ENCODE measurements at places on chromosomes 7 and 10.

- no peak for DNase-seq
Measured at GRCh38 chr7:69219381-69219780, 378.9 kb upstream of the AUTS2 start.

DNA sequence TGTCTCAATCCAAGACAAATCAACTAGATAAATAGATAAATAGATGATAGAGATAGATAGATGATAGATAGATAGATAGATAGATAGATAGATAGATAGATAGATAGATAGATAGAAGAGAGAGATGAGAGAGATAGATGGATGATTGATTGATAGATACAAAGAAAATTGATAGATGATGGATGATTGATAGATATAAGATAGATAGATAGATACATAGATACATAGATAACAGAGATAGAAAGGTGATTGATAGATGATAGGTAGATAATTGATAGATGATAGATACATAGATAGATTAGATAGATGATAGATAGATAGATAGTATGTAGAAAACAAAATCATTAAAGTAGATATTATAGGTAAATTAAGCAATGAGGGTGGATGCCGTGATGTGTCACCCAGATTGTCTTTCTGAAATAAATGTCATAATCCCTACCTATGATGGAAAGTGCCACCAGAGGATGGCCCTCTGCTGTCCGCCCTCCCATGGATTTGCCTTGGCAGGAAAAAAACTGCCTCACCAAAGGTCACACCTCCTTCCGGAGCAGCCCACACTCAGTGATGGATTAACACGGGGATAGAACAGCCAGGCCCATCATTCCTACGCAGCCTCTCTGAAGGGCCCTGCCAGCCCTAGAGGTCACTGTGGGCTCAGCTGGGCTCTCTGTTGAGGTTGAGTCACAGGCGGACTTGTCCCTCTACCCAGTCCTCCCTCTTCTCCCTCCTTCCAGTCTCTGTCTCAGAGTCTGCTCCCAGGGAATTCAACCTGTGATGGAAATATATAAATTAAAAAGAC lies 50.8 kb downstream of the KCNH2 start:
- DNase-seq: no peak

GRCh38 chr7:5215313-5215712 lies 25.3 kb downstream of the WIPI2 start:
- no peak for DNase-seq

- no peak for DNase-seq
Measured at GRCh38 chr10:113708640-113709039, 28.9 kb downstream of the CASP7 start.

DNA sequence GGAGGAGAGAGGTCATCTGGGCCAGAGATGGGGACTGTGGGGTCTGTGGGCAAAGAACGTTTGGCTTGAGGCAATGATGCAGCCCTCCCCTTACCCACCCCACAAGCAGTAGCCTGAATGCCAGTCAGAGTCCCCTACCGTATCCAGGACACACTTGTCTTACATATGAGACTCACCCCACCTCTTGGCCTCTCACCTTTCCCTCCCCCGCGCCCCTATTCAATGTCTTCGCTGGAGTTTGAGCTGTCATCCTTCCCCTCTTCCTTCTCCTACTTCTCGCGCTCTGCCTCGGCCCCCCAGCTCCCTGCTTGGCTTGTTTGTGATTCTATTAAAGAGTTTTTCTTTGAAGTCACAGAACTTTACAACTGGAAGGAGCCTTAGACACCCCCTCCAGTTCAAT lies 8.9 kb downstream of the PRRT4 start:
- DNase-seq: no peak

DNA sequence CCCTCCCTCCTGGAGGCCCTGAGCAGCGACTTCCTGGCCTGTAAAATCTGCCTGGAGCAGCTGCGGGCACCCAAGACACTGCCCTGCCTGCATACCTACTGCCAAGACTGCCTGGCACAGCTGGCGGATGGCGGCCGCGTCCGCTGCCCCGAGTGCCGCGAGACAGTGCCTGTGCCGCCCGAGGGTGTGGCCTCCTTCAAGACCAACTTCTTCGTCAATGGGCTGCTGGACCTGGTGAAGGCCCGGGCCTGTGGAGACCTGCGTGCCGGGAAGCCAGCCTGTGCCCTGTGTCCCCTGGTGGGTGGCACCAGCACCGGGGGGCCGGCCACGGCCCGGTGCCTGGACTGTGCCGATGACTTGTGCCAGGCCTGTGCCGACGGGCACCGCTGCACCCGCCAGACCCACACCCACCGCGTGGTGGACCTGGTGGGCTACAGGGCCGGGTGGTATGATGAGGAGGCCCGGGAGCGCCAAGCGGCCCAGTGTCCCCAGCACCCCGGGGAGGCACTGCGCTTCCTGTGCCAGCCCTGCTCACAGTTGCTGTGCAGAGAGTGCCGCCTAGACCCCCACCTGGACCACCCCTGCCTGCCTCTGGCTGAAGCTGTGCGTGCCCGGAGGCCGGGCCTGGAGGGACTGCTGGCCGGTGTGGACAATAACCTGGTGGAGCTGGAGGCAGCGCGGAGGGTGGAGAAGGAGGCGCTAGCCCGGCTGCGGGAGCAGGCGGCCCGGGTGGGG lies 2.2 kb downstream of the TRIM56 start:
- no peak for DNase-seq

DNA sequence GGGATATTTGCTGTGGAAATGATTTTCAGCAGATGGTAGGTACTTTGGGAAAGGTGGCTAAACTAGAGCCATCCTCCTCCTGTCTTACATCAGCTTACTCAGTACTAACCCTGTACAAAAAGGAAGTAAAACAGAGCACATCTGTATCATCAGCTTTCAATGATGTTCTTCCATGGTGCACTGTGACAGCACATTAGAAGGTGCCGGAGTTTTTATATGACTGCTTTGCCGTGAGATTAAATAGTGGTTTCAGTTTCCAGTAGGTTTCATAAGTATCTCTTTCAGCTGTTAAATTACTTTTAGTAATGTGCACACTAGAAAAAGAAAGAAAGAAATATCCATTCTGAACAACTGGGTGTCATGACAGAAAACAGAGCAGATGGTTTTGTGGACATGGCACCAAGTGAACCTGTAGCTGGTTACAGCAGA lies 86.5 kb downstream of the ARID5B start:
- DNase-seq: no peak

- no peak for DNase-seq
Measured at GRCh38 chr10:120931999-120932398, 80.8 kb downstream of the WDR11 start.

GRCh38 chr7:191981-192649 lies at the start of gene FAM20C:
TSS of gene FAM20C (plus strand) at chr7:192571. CDS start at chr7:193200, 629 bp downstream.
- DNase-seq: no peak

DNA sequence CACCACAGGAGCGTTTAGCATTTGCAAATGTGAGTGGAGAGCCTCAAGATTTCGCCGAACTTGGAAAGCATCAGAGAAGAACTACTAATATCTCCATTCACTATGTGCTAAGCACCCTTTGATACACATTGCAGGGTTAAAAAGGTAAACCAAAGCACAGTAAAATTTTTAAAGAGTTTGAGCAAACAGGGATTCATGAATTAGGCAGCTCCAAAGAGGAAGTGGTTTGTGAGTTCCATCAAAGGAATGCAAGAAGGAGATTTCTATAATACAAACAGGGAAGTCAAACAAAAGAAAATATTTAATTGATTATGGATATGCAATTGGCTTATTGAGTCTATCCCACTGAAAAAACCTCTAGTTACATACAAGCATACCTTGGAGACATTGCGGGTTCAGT lies 81.1 kb upstream of the TMEM72 start:
- DNase-seq: no peak

DNA sequence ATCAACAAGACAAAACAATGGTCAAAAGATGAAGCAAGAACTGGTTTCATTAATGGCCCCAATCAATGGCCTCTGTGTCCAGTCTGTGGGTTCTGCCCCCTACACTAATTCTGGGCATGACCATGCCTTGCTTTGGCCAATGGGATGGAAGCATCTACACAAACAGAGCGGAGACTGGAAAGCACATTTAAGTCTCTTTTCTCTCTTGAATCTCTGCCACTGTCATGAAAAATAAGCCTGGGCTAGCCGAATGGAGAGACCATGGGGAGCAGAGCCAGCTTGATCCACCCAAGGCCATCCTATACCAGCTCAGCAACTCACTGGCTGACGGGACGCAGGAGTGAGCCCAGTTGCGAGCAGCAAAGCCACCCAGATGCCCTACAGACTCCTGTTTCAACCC lies 30.9 kb downstream of the ANKRD16 start:
- no peak for DNase-seq

DNA sequence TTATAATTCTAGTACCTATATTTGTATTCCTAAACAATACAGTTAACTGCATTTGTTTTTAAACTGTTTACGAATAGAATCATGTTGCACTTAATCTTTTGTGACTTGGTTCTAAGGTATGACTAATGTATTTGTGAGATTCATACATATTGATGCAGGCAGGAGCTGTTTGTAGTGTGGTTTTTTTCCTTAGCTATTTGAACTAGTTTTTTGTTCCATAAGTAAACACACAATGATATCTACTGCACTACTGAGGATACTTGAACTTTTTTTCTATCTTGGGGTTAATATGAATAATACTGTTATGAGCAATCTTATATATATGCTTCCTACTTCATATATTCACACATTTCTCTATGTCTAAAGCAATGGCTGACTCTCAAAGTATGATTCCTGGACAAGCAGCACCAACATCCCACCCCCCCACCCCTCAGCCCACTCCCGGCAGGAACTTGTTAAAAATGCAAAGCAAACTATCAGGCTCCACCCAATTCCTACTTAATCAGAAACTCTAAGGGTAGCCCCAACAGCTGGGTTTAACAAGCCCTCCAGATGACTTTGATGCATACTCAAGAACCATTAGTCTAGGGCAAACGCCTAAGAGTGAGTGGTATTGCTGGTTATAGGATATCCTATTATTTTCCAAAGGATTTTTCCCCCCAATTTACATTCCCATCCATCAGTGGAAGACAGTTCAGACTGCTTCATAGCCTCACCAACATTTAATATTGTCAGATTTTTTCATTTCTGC lies 25.8 kb downstream of the BRAF start:
- no peak for DNase-seq

- DNase-seq: no peak
Measured at GRCh38 chr7:132410861-132411541, 165.3 kb downstream of the PLXNA4 start.

DNA sequence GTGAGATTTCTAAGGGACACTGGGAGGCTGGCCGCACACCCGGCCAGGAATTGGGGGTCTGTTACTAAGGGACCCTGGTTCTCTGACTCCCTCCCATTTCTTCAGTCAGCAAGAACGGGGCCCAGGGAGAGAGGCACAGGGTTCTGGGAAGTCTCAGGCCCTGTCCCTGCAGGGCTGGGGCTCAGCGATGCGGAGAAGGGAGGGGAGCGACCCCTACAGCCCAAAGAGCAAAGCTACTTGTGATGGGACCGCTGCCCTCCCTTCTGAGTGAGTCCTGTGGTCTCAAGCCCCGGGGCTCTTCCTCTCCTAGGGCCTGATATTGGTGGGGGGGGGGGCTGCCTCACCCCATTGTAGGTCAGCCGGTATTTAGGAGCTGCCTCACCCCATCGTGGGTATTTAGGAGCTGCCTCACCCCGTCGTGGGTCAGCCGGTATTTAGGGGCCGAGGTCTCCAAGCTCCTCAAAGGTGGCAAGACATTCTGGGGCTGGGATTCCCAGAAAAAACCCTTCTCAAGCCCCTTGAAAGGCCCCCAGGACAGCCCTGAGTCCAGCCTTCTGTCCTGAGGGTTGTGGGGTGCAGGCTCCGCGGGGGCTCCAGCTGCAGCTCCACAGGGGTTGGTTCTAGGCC lies 16.9 kb upstream of the NKX6-2 start:
- no peak for DNase-seq

DNA sequence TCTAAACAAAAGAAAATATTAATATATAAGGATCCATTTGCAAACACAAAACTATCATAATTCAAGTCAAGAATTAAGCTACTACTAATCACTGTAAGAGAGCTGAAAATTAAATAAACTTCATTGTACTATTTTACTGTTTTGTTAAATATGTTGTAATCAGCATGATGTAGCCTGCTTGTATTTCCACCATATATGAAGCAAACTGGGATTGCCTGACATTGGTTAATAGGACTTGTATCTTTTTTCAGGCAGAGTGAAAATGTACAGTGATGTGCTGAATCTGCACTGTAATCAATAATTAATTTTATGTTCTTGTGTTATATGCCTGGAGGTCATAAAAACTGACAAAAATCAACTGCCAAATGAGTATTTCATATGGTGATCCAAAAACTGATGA lies 25.4 kb downstream of the TRDMT1 start:
- DNase-seq: no peak

- DNase-seq: no peak
Measured at GRCh38 chr7:108308276-108308675, 148.0 kb downstream of the NRCAM start.

DNA sequence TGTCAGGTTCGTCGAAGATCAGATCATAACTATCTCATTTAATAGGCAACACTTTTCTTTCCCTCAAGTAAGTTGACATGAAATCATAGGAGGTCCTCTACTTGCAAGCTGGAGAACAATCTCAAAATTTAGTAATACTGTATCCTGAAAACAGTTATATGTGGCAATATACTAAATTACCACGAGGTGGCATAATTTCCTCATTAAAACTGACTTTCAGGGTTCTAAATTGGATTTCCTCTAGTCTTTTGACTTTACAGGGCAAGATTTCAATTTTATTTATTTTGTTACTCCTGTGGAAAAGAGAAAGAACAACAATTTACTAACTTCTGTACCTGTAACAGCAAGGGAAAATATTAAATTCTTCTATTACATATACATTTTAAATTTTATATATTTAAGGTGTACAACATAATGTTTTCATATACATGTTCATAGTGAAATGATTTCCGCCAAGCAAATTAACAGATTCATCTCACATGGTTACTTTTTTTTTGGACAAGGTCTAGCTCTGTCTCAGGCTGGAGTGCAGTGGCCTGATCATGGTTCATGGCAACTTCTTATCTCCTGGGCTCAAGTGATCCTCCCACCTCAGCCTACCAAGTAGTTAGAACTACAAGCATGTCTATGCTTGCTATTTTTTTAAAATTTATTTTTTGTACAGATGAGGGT lies 53.4 kb upstream of the CYP2C18 start:
- peak; percentile 42 for DNase-seq

GRCh38 chr10:75239096-75239790 lies 3.5 kb upstream of the COMTD1 start:
- DNase-seq: no peak

DNA sequence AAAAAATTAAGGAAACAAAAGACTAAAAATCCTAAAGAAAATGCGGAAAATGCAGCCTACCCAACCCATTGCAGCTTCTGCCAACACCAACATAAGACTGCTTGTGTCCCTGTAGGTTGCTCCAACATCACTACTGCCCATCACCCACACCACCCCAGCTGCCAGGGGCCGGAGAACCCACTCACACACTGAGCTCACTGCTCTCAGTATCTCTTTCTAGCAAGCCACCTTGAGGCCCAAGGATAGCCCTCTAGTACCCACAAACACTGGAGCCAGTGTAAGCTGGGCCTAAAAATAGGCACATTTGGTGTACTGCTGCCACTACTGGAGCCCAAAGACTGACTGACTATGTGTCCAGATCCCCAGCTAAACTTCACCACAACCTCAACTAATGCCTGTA lies 67.3 kb downstream of the MEST start:
- DNase-seq: no peak

Data from Jurkat, Clone E6-1 (cell line).